ENCODE measurements at places on chromosomes 4 and X.

DNA sequence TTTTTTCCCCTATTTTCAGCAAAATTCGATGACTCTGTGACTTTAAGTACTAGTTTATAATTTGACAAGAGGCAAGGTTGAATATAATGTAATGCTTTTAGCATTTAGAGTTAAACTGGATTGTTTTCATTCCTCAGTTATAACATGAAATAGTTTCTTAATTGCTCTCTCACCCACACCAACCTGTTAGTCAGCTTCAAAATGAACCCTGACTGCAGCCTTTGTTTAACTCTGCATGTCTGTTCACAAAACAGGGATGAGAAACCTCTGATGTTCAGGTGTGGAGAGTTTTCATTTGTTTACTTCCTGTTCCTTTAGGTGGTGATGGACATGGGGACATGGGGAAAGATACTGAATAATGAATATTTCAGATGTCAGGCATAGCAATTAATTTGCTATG is 49.9 kb upstream of the MND1 start:
- DNase-seq = no peak

GRCh38 chr4:1471443-1472147 is 65.4 kb upstream of the NKX1-1 start:
- no peak for DNase-seq

GRCh38 chr4:94726524-94727123 is 31.1 kb upstream of the BMPR1B start:
- no peak for DNase-seq

DNA sequence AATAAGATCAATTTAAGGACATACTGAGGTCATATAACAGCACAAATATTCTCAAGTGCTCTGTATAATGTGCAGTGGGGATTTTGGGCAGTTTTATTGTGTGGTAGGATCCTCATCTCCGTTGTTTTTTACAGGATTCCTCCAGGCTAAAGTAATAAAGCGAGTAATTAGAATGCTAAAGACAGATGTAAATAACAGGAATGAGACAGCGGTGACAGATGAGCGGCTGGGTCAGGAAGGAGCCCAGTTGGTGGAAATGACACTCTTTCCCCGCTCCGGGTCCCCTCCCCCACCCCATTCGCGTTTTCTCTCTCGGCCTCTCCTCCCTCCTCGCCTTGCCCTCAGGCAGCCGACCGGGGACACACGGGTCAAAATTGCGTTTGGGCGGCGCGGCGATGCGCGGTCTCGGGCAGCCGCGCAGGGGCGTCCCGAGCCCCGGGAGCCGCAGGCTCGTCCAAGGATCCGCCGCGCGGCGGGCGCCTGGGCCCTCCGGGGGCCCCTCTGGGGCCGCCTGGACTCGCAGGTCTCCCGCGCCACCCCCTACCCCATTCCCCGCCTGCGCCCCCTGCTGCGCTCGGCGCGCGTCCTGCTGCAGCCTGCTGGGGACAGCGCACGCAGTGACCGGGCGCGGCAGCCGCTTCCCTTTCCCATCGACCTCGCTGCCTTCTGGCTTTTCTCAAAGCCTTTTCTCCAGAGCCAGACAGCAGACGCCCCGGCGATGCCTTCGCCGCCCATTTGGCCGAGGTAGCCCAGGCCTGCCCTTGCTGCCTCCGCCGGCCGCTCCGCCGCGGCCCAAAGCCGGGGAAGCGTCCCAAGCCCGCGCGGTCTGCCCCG is 16.2 kb downstream of the POU4F2 start:
- no peak for DNase-seq

- DNase-seq = no peak
These were observed 31.7 kb upstream of the PDLIM3 start for GRCh38 chr4:185566972-185567371.

GRCh38 chrX:85543866-85544265 is 164.4 kb upstream of the POF1B start:
- DNase-seq = no peak

DNA sequence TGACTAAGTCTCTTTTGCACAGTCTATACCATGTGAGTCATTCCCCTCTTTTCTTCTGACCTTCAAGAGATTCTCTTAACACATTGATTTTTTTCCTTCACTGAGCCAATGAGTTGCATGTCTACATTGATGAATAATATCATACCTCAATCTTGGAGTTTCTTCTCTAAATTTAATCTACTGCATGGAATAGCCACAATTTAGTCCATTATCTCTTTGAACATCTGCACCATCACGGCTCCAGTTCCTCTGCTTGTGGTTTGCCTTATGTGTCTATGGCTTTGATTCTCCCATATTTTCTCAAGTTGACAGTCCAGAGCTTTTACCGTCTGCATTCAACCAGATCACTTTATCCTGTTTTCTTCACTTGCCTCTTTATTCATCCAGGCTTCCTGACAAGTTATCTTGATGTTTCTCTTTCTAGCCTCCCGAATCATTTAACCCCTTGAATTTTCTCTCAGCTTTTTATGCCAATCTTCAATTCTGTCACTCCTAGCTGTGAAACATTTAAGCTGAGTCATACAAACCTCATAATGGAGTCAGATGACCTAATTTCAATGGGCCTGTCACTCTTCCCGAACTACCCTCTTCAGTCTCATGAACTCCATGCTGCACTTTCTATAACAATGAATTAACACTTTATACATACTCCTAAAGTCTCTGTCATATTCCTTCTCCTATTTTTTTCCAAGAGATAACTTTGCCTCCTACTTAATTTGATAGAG is 222.3 kb downstream of the CPE start:
- DNase-seq = no peak

DNA sequence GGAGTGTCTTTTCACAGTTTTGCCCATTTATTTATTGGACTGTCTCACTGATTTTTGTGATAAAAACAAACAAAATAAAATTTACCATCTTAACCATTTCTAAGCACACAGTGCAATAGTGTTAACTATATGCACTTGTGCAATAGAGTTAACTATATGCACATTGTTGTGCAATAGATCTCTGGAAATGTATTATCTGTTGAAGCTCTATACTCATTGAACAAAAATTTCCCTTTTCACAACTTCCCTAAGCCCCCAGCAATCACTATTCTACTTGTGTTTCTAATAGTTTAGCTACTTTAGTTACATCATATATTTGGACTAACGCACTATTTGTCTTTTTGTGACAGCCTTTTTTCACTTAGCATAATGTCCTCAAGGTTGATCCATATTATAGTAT is 59.7 kb upstream of the BEX4 start:
- DNase-seq = peak; percentile 65

DNA sequence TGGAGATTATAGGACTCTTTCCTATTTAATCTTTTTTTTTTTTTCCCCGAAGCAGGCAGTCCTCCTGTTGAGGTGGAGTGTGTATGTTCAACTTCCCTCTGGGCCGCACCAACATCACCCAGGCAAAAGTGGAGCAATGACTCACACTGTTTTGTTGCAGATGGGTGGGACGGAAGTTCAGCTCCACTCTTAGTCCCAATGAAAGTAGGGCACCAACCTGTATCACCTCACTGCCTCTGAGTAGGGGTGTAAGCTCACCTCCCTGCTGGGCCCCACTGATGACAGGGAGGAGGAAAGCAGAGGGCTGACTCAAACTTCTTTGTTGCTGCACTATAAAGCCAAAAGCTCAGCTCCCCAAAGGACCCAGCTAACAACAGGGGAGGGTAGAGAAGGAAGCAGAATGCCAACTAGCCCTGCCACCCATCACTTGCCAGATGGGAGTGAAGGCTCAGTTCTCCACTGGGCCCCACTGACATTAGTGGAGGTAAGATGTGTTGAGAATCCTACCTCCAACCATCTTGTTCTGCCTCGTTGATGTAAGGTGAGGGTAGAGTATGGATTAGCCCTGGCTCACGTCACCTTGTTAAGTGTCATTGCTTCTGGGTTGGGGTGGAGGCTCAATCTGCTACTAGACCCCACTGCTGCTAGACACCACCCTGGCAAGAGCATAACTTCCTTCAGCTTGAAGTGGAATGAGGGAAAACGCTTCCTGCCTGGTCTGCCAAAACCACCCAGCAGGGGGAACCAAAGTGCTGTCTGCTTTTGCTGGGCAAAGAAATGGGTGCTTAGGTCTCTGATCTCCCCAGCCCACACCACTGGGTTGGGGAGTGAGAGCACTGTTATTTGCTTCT is 14.1 kb downstream of the RPS6KA3 start:
- peak; percentile 41 for DNase-seq

GRCh38 chr4:99847362-99847976 is 30.8 kb downstream of the DAPP1 start:
- peak; percentile 75 for DNase-seq

DNA sequence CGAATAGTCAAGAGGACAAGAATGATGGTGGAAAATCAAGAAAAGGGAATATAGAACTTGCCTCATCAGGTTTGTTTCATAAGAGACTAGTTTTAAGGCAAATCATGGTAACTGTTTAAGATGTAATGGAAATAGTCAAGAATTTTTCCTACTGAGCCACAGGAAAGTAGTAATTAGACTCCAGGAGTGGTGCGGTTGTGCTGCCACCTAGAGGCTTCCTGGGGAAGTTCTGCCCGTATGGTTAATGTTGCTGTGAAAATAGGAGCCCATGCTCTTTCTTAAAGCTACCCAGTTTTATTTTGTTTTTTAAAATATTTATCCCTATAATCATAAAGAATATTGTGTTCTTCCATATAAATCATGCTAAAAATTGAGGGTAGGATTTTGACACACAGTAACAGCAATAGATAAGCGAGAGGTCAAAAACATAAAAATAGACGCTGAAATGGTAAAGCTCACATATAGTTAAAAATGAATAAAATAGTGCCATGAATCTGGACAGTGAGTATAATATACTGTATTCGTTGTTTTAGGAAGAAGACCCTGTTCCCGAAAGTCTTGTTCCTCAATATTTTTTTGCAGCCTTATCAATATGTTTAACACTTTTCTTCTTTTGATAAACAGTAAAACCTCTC is 87.0 kb downstream of the PHOX2B start:
- no peak for DNase-seq

Data from MV-4-11 (cell line).